ENCODE measurements at places on chromosomes 2 and 18. TPM values are rescaled to one million over a fixed set of nuclear protein-coding genes. Genes with fewer than 3 reads are reported as not detected.
A peak's percentile ranks its signal among the peaks of the same experiment; 100 is the strongest.

DNA sequence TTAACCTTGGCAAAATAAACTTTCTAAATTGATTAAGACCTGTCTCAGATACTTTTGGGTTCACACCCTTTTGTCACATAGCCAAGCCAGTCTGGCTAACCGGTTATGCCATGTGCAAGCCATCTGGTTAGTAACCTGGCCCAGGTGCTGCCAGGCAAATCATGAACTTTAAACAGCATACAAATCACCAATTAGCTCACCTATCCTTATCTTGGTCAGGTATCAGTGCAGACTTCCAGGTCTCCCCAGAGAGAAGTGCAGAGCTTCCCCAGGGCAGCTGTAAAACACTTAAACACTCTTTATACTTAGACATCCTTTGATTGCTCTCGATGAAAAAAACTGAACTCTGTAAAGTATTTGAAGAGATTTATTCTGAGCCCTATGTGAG is 14.9 kb upstream of the MC5R start:
- no peak for DNase-seq

- DNase-seq = peak; percentile 15
Measured at GRCh38 chr2:134634054-134634753, 84.6 kb downstream of the TMEM163 start.

Gene DUSP19
- total RNA-seq = 2.1 TPM

GRCh38 chr2:98234776-98235175 is 111.5 kb upstream of the CNGA3 start:
- DNase-seq = no peak

DNA sequence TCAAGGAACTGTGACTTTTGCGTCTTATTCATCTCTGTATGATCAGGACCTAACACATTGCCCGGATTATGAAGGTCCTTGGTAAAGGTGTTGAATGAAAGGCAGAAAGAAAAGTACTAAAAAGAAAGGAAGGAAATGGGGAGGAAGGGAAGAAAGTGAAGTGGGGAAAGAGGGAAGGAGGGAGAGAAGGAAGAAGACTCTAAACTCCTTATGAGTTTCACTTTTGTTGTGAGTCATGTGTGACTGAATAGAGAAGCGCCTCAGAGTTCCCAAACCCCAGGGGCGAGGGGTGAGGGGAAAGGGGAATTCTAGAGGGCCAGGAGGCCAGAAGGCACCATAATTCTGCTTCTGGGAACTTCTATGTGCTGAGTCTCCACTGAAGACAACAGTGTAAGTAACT is 30.9 kb upstream of the OSBPL6 start:
- DNase-seq = peak; percentile 62

- peak; percentile 96 for DNase-seq
Measured at GRCh38 chr2:197453914-197454398, 604 bp downstream of the COQ10B start.

DNA sequence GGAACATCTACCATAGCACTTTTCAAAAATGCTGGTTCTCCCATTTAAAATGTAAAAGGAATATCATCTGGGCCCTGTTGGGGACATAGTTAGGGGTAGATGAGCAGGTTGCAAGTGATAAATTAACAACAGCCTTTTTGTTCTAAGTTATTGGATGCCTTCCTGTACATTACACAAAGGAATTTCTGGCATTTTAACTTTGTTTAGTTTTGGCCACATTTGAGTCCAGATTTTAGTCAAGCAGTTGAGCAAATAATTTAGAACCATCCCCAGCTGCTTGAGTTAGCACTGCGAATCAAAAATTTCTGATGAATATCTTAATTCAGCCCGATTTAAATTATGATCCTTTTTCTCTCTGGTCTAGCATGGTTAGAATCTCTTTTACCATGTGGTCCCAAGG is 124.4 kb downstream of the TTC27 start:
- peak; percentile 17 for DNase-seq

GRCh38 chr2:34831096-34831495 is 1232.0 kb upstream of the FAM98A start:
- DNase-seq = no peak

GRCh38 chr2:207399301-207399700 is 130.5 kb upstream of the CREB1 start:
- DNase-seq = no peak

Gene PFN4
- total RNA-seq = 2.4 TPM

GRCh38 chr2:60552851-60553494 is 481 bp downstream of the BCL11A start:
- no peak for DNase-seq

GRCh38 chr2:9083287-9083686 is 79.8 kb upstream of the MBOAT2 start:
- no peak for DNase-seq

GRCh38 chr2:66084948-66085590 is 349.9 kb upstream of the MEIS1 start:
- no peak for DNase-seq

DNA sequence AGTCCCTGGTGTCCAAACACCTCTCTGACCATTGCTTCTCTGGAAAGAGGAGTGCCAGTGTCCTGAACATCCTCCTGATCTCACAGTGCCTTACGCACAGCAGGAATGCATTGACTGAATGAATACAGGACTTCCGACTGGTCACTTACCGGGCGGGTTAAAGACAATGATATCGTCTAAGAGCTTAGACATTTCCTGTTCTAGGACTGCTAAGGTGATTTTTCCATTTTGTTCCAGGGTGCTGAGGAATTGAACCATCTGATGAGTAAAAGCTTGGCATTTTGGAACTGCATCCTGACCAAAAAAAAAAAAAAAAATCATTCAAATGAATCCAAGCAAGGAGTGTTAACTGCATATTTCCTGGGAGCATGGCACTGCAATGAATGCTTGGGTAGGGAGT is 40.0 kb downstream of the SIGLEC15 start:
- DNase-seq = no peak

DNA sequence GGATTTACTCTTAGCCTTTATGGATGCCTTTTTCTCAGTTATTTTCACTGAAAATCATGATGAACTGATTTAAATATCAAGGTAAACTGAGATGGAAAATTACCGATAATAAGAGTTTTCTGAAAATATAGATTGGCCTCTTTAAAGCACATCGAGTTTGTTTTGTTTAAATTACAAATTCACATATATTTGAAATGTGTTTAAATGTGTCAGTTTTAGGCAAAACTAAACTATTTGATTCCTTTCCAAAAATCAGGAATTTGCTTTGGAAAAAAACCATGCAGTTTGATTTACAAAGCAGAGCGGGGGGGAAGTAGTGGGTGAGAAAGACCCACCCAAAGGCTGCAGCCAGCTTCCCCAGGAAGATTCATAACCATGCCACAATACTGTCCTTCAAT is 52.0 kb upstream of the EML4 start:
- no peak for DNase-seq

- no peak for DNase-seq
Measured at GRCh38 chr18:70994116-70994515, 705.3 kb downstream of the SOCS6 start.

Gene SNORC
- total RNA-seq = 0.24 TPM

- DNase-seq = no peak
Measured at GRCh38 chr18:52652391-52652790, 312.4 kb downstream of the DCC start.

DNA sequence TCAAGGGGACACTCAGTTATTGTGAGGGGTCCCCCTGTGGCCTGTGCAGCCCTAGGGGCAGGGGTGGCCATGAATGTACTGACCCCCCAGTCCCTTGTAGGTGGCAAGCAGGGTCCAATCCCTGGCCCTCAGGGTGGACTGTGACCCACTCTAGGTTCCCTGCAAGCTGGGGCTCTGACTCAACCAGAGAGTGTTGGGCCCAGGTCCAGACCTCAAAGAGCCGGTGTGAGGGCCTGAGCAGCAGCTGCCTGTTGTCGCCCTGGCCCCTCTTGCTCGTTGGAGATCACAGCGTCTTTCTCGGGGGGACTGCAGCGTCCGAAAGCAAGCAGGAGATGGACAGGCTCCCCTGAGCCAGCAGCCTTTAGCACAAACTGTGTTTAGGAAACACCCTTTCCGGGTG is 66.8 kb upstream of the ATG16L1 start:
- peak; percentile 62 for DNase-seq

DNA sequence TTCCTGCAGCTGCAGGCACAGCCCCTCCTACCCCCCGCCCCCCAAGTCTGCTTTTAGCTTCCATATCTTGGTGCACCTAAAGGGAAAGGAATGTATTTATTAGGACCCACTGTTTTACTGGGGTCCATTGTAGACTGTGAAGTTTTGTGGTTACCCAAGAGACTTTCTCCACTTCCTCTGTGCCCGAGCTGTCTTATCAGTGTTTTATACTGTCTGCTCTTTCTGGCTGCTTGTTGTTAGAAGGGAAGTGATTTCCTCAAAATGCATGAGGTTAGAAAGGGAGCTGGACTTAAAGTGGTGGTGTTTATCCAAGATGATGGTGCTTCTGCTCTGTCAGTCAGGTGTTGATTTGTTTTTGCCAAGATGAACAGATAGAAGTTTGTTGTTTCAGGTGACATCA is 85.0 kb downstream of the PTH2R start:
- no peak for DNase-seq

- no peak for DNase-seq
Measured at GRCh38 chr2:144826105-144826504, 306.2 kb upstream of the ZEB2 start.

DNA sequence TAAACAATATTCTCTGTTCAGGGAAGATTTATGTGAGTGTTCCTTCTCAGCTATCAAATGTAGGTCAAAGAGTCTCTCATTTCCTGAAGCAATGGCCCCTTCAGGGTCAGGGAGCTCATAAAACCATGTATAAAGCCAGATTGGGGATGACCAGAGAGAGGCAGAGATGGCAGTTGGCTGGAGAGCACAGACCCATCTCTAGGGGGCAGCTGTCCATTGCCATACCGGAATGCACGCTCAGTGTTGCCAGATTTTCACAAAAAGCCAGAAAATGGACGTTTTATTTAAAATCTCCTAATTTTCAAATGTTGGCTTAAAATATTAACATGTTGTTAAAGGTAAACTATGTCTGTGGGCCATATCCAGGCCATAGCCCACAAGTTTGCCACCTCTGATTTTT is 1920.7 kb upstream of the CELF4 start:
- no peak for DNase-seq

Gene ACVR1C
- total RNA-seq = 0.12 TPM

Gene CFAP221
- not detected for total RNA-seq

Gene IL1F10
- total RNA-seq = not detected
